ENCODE measurements at places on chromosomes 7 and 10.

- DNase-seq: peak; percentile 18
These were observed 131.3 kb upstream of the ASAH2 start for GRCh38 chr10:50382576-50383023.

DNA sequence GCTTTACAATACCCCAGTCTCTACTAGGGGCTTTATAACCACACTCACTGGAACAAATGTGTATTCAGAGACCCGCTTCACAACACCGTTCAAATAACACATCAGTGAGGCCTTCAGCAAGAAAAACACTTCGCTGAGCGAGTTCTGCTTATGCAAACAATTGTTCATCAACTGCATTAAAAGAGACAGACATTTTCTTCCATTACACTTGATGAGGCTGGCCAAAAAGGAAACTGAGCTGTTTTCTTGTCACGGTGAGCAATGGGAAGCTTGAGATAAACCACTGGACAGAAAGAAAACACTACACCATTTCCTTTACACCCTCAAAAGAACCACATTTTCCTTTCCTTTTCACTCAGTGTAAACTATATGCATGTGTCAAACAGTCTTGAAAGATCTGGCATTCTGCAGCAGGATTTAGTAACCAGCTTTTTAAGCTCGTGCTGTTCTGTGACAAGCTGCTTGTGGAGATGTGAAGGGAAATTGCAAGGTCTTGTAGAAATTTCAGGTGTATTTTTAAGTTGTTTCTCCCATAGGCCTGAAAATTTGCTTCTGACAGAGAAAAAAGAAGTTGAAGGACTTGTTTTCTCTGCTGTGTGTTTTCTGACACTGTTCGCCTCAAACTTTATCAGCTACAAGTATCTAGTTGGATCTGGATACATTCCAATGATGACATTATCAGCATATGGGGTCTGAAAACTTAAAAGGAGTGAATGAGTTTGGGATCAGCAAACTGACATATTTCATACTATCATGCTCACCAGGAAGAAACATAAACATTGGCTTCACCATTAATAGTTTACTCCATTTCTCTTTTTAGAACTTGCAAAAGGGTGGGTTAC is 693.1 kb downstream of the PARD3 start:
- DNase-seq: no peak

DNA sequence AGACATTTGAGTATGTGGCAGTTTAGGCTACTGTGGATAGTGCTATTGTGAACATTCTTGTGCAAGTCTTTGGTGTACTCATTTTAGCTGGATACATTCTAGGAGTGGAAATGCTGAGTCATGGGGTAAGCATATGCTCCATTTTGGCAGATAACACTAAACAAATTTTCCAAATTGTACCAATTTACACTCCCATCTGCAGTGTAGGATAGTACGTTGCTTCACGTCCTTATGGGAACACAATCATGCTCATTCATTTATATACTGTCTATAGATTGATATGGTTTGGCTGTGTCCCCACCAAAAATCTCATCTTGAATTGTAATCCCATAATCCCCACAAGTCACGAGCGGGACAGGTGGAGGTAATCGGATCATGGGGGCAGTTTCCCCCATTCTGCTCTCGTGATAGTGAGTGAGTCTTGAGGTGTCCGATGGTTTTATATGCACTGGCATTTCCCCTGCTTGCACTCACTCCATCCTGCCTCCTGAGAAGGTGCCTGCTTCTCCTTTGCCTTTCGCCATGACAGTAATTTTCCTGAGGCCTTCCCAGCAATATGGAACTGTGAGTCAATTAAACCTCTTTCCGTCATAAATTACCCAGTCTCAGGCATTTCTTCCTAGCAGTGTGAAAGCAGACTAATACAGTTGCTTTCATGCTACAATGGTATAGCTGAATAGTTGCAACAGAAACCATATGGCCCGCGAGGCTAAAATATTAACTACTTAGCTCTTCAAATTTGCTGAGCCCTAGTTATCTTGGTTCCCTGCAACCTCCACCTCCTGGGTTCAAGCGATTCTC is 25.6 kb downstream of the RNF216 start:
- peak; percentile 69 for DNase-seq

DNA sequence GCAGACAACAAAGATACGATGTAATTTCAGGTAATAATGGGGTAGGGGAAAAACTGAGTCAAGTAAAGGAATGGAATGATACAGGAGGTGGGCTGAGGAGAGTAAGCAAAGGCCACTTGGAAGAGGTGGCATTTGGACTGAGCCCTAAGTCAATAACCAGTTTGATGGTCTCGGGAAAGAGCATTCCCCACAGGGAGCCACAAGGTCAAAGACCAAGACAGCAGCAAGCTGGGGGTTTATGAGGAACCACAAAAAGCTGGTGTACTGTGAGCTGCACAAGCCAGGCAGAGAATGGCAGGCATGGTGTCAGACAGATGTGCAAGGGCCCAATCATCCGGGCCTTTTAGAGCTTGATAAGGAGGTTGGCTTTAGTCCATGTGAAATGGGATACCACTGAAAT is 98.7 kb downstream of the NOC3L start:
- no peak for DNase-seq

DNA sequence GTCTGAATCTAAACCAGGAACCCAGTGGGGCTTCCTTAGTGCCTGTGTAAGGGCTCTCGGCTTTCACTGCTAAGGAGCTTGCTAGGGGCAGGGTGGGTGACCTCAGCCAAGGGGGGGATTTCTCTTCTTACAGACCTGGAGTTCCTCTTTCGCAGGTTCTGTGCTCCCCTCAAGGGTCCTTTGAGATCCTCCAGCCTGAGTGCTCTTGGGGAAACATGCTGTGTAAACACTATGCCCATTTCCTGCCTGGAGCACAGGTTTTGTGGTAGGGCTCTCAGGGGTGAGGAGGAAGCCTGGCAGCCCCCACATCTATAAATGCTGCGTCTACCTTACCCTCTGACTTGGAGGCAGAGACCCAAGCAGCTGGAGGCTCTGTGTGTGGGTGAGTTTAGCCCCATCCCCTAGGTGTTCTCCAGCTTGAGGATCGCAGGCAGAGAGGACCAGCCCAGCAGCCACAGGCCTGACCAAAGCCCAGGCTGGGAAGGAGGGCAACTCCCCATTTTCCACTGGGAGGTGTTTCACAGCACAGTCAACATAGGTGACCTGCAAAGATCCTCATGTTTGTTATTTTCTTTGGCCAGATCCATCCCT is at the start of gene SFTPA1:
TSS of gene SFTPA1 (plus strand) at position 339 of the 591 bp plus-strand sequence. CDS start 887 bp downstream, outside the sequence.
- DNase-seq: no peak

DNA sequence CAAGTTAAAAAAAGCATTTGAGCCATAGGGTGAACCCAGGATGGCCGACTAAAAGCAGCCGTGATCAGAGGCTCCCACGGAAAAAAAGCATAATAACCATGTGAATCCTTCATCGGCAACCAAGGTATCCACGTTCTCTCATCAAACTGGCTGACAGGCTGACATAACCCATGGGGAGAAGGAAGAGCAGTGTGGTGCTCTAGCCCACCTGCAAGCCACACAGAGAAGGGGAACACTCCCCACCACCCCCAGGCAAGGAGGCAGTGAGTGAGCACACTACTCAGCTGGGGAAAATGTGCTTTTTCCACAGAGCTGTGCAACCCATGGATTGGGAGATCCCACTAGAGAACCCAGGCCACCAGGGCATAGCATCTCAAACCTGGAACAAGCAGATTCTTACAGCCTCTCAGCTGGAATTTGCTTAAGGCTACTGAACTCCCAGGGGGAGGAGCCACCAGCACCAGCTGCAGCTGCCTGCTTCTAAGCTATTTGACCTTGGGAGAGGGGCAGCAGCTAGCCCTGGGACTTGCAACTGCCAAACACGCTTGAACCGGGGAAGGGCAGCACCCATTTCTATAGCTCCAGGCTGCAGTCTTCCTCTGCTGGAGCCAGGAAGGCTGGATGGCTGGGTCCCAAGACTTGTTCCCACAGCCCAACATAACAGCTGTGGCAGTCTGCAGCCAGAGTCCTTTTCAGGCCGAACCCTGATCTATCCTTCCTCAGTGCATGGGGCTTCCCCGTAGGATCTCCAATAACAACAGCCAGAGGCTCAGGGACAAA is 178.2 kb upstream of the NRG3 start:
- DNase-seq: no peak

DNA sequence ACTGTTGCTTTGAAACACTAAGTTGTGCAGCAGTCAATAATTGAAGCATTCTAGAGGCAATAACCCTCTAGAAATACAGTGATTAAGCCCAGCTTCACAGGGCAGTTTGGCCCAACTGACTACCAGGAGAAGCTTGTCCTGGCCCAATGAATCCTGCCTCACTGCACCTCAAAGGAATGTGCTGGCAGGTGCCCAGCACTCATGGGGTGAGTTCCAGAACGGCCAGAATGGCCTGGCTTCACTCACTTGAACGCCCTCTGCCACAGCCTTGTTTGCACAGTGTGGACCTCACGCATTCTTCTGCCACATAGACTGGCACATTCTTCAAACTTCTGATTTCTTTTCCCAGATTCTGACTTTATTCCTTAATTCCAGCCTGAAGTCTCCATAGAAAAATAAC is 6.6 kb upstream of the ITIH2 start:
- peak; percentile 15 for DNase-seq

DNA sequence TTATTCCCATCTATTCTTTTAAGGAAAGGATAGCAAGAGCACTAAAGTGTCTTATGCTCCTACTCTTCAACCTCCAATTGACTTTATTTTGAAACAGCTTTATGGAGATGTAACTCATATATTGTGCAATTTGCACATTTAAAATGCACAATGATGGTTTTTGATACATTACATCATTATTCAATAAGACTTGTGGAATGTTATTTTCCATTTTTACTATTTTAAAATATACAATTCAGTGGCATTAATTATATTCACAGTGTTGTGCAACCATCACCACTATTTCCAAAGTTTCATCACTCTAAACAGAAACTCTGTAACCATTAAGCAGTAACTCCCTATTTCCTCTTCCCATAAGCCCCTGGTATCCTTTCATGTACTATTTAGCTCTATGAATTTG is 489.8 kb downstream of the NEBL start:
- DNase-seq: no peak

GRCh38 chr10:101014966-101015581 is 15.5 kb downstream of the LZTS2 start:
- peak; percentile 59 for DNase-seq

GRCh38 chr7:74092321-74092963 is 8.8 kb downstream of the LIMK1 start:
- DNase-seq: no peak

GRCh38 chr7:42237811-42238541 is 967 bp upstream of the GLI3 start:
- peak; percentile 81 for DNase-seq

GRCh38 chr7:5691606-5692005 is 89.9 kb downstream of the RNF216 start:
- no peak for DNase-seq

GRCh38 chr7:133822868-133823552 is 304.1 kb upstream of the LRGUK start:
- DNase-seq: no peak

DNA sequence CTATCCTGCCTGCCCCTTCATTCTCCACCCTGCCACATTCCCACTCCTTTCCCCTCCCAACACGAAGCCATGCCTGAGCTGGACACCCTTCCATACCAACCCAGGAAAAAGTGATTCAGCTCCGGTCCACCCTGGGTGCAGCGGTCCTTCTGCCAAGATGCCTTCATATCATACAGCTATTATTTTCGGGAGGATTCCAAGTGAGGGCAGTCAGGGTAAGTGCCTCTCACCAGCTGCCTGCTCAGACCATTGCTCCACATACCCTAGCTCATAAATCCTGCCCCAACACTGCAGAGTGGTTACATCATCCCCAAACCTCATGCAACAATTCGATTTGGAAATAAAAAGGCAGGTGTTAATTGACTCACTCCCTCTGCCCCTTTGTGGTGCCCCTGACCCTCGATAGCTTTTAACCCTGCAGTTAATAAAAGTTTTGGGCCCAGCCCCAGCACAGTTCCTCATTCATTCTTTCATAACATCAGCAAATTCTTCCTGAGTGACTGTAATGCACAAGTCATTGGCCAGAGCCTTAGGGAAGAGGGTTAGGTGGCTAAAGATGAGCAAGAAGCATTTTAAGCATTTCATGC is 42.6 kb downstream of the ZNF503 start:
- peak; percentile 86 for DNase-seq

DNA sequence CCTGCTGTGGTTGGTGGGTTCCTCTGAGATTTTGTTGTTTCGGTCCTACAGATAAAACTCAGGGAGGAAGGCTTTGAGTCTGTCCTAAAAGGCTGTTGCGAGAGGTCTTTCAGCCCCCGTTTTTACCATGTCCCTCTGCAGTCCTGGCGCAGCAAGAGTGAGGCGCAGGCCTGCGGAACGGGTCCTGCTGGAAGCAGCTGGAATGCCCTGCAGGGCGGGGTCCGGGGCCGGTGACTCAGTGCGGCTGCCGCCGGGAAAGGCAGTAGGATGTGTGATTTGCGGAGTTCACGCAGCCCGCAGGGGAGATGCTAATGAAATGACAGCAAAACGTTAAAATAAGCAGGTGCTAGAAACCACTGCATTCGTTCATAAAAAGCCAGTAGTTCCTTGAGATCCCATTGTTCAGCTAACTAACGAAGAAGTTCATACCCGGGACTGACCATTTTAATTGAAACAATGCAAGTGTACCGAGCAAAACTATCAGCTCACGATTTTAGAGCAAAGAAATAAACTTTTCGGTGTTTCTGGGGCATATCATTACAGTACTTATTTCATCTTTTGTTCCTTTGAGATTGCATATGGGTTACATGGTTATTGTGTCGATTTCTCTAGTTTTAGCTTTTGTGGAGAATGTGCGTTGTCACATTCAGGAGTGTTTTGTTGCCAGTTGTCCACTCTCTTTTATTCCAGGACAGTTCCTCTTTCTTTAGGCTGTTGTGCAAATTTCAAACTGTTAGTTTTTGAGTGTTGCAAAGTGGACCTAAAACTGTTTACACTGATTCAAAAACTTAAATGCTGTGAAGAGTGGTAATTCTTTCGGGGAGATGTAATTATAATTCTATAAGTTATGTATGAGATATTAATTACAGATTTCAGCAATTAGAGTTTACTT is 783 bp downstream of the ANLN start:
- DNase-seq: peak; percentile 91

GRCh38 chr10:5512331-5512730 is 12.4 kb upstream of the CALML3 start:
- DNase-seq: no peak

GRCh38 chr7:51113560-51113959 is 203.0 kb downstream of the COBL start:
- no peak for DNase-seq

GRCh38 chr10:58440484-58440883 is 55.3 kb downstream of the TFAM start:
- DNase-seq: no peak

DNA sequence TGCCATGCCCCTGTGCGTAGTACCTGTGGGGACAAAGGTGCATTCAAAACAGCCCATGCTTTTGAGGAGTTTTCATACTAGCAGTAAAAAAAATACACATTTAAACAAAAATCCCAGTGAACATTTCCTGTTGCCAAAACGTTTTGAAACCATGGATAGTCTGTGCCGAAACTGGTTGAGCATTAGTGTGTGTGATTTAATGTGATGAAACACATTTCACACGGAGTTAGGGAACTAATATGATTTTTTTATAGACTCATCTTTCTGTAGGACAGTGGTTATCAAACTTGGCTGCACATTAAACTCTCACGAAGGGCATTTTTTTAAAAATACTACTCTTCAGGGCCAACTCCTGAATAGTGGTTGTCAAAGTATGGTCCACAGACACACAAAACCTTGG is 111.8 kb upstream of the CREB5 start:
- DNase-seq: no peak

GRCh38 chr7:155377838-155378579 is 79.9 kb upstream of the EN2 start:
- DNase-seq: peak; percentile 73

GRCh38 chr7:92133737-92134270 is 473 bp downstream of the CYP51A1 start:
- peak; percentile 78 for DNase-seq

- DNase-seq: no peak
These were observed 7.4 kb downstream of the NOD1 start for GRCh38 chr7:30471205-30471604.
